GM19239 (cell line): ENCODE measurements at places on chromosomes 1 and 21.
A peak's percentile ranks its signal among the peaks of the same experiment; 100 is the strongest.

- DNase-seq, result no peak
Measured at GRCh38 chr1:64645735-64646134, 99.1 kb upstream of the RAVER2 start.

GRCh38 chr1:7460807-7461206 is 310.3 kb upstream of the VAMP3 start:
- DNase-seq, result no peak

GRCh38 chr1:28813931-28814465 is 2.0 kb downstream of the OPRD1 start:
- no peak for DNase-seq

DNA sequence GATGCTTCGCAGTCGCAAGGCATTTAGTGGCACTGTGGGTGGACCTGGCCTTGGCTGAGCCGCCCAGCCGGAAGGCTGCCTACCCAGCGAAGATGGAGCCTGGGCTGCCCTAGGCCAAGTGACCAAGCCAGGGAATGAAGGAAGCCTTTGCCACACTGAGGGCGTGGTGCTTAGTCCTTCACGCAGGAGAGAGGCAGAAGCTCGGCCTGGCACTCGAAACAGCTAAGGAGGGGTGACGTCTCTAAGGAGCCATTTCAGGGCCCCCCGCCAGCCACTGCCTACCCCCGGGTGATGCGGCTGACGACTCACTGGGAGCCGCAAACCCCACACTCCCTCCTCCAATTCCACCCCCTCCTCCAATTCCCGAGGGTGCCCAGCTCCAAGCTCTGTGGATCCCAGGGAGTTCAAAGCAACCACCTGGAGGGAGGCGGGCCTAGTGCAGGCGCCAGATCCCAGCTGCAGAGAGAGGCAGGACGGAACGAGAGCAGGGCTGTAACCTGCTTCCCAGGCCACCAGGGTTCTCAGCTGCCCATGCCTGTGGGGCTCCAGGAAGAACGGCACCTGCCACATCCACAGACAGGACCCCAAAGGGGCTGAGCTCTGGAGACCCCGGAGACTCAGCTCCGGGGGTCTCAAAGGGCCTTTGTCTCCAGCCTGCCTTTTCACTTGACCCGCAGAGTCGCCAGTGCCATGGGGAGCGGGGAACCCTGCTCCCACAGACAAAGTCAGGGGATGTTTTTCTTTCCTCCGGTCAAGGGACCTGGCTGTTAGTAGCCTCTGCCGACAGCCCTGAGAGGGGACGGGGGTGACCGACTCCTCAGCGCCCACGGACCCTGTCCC is 75.8 kb downstream of the ARHGEF16 start:
- no peak for DNase-seq

GRCh38 chr1:247268390-247269045 is 12.6 kb downstream of the VN1R5 start:
- no peak for DNase-seq

DNA sequence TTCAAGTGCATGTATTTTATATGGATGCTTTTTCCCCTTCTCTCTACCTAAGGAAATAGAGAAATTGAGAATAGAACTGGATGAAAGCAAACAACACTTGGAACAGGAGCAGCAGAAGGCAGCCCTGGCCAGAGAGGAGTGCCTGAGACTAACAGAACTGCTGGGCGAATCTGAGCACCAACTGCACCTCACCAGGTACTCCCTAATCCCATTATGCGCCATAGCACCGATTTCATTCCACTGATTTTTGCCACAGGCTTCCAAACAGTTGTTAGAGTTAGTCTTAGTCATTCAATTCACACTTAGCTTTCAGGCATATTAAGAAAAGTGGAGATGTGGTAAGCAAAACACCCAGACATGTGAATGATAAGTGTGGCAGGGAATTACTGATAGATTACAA is 122.8 kb downstream of the SDCCAG8 start:
- no peak for DNase-seq

DNA sequence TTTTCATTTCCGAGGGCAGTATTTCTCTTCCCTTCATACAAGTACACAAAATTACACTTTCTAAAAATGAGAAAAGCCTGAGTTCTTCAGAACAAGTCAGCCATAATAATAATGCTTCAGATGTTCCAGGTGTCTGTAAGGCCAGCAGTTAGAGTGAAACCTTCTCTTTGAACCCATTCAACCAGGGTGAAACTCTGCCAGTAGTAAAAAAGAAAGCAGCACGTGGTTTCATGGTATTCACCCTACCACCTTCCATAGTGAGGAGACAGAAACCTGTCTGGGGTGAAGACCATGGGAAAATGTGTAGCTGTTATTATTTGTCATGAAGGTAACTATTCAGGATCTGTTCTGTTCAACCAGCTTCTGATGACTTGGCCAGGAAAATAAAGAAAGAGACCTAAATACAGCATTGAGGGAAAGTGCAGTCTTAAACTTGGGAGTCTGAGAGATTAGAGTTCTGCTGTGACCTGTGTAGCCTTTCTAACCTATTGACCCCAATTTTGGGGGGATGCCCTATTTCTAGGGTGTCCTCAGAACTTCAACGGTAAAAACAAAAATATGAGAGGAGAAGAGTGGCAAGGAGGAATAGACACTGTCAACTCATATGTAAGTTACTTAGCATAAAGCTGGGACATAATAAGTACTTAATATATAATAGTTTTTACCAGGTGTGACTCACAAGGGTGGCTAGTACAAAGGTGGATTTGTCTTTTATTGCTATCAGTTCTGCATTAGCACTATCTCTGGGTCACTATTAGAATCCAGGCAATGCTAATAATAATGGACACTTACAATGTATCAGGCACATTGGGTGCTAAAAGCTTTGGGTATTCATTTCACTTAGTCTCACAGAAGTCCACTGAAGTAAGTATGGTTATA is 70.0 kb upstream of the TNFSF4 start:
- DNase-seq, result no peak

DNA sequence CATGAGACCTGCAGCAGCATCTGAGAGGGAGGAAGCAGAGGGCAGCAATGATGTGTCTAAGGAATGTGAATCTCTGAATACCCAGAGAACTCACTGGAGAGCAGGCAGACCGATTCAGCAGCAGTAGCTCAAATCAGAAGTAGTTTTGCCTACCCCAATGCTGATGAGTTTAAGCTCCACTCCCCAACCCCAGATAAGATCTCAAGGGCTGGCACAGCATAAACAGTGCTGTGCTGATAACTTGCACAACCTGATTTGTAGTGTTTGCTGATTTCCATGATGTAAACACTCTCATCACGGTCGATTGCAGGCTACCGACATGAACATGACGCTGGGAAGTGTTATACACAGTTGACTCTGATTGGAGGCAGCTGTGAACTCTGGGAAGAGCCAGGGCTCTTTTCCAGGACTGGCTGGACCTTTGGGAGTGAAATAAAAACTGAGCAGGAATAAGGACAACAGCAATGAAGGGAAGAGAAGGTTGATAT is 11.2 kb upstream of the HMGCS2 start:
- DNase-seq, result no peak

- DNase-seq, result no peak
Measured at GRCh38 chr1:191641420-191642260, 516.6 kb upstream of the RGS18 start.

DNA sequence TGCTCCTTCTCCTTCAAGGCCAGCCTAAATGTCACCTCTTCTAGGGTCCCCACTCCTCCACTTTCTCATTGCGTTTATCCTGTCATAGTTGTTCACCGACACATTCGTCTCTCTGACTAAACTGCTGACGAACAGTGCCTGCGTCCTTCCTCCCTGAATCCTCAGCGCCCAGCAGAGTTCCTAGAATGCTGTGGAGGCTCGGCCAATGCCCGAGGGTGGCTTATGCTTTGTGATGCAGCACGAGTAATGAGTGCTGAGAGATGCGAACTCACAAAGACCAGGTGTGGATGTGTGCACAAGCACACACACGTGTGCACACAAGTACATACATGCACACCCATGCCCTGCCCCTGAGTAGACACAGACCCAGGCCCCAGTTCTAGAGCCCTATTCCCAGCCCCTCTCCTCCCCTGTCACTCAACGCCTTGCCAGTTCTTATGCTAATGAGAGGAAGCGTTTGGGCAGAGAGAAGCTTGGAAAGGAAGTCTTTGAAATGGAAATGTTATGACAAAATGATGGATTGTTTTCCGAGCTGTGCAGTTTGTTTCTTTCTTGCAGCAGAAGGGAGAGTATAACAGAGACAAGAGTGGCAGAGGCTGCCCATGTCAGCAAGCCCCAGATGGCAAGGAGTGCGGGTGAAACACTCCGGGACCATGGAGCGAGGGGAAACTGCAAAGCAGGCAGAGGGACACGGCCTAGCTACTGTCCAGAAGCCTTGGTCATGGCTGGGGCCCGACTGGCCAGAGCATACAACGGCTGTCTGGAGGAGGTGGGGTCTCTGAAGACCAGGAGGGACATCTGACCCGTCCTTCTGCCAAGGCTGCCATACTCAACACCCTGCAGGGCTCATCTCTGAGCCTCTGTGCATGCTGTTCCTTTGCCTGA is 24.2 kb downstream of the KCNA10 start:
- DNase-seq, result no peak

DNA sequence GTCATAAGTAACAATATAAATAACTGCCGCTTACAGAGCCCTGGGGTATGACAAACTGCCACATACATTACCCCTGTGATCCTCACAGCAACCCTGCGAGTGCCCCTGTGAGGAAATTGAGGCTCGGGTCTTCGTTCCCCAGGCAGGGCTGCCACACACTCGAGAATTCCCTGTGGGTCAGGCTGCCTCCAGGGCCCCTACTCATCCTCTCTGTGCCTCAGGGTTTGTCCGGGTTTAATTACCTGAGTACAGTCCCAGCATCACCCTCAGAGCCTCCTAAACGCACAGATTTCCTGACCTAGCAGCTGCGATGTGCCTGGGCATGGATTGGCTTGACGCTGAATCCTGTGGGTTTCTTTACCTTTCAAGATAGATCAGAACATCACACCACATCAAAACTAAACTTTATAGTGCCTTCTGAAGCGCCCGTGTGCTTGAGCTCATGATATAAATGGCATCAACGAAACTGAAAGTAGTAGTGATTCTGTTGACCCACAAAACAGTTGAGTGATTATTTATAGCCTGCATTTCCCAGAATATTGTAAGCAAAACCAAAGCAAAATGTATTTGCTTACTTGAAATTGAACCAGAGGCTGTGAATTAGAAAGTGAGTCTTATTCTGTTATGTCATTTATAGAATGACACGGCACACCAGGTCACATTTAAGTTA is 14.0 kb downstream of the SLC37A1 start:
- no peak for DNase-seq

DNA sequence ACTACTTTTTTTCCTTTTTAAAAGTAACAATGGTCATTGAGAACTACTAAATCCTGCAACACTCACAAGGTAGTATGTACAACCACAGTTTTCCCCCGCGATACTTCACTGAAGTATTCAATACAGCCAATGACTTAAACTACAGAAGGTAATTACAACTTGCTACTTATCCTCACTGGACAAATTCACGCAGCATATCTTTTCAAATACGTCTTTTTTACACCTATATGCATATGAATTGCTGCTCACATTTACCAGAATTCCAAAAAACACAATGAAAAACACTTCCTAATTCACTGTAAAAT is 12.4 kb downstream of the NRIP1 start:
- DNase-seq, result no peak

DNA sequence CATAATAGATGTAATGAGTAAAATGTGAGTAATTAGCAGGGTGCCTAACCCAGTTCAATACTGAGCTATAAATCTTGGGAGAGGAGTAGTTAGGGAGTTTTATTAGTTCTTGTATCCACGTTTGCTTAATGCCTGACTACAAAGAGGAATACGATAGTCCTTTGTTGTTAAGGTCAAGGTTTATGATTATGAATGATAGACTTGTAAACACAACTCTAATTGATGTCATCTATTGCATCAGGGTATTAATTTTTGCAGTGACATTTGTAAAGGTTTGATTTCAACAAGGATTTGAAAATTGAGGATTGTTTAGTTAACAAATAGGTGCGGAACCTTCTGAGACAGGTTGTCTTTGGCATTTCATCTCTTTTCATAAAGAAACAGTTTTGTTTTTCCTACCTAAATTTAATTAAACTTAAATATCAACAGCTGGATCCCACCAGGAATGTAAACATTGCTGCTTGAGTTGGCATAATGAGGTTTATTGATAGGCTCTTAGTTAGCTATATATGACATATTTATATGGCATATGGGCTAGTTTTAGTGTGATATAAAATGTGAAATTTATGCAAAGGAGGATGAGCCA is 9.7 kb downstream of the SOAT1 start:
- no peak for DNase-seq

DNA sequence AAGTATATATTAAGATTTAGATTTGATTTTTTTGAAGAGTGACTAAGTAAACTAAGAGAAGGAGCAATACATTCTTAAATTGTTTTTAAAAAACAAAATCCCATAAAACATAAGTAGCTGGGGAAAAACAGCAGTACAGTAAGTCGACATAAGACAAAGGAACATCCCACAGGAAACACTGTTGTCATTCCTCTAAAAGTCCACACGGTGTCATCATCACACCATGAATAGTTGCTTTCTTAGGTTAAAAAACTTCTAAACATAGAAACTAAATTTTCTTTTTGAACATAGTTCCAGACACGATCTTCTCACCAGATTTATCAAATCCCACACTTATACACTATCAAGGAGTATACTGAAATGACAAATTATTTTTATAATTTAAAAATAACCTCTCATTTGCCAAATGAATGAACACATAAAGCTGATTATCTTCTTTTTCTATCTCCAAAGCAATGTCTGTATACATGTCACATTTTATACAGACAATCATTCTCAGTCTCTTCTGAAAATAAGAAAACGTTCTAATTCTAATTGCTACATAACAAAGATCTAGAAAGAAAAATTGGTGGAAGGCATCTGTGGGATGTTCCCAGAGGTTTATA is 15.8 kb downstream of the ODF2L start:
- DNase-seq, result peak; percentile 9

DNA sequence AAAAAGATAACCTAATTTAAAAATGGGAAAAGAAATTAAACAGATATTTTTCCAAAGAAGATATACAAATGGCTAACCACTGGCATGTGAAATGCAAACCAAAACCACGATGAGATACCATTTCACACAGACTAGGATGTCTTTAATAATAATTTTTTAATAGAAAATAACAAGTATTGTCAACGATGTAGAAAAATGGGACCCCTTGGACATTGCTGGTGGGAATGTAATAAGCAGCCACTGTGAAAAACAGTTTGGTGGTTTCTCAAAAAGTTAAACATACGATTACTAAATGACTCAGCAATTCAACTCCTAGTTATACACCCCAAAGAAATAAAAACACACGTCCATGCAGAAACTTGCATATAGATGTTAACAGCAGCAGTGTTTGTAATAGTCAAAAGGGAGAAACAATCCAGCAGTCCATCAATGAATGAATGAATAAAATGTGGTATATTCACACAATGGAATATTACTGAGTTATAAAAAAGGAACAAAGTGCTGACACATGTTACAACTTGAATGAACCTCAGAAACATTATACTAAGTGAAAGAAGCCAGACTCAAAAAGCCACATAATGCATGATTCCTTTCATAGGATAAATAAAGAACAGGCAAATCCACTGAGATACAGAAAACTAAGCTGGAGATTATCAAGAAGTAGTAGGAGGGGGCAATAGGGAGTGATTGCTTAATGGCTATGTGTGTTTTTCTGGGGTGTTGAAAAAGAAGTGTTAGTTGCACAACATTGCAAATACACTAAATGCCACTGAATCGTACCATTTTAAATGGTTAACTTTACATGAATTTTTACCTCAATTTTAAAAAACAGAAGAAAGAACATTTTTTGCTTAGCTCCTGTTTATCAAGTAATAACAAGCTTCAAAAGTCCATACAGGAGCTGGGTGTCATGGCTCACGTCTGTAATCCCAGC is 4.1 kb downstream of the PPT1 start:
- DNase-seq, result no peak

GRCh38 chr1:203342192-203342940 is 8.6 kb downstream of the FMOD start:
- peak; percentile 61 for DNase-seq
